ENCODE measurements at places on chromosomes 5 and 9.

DNA sequence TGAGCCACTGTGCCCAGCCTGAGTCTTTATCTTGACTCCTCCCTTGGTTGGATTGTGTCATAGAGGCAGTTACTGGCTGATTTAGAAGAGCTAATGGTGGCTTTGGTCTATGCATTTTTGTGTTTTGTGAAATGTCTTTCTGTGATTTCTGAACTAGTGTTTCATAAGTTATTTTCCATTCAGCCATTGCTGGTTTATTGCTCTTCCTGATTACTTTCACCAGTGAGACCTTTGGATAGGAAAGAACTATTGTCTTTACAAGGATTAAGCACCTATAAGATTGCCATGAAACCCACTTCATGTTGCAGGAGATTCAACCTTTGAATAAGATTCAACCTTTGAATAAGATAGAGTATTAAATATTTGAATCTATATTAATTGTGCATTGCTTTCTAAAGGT, 8.7 kb upstream of the HAPLN1 start:
- no peak overlapping the region for H3K4me3 ChIP-seq
- peaks cover 3% of the 10 kb centered on the region for H3K36me3 ChIP-seq
- no peak overlapping the region for H3K27ac ChIP-seq
- DNase-seq: no peak
- peaks cover 8% of the 10 kb centered on the region for H3K4me1 ChIP-seq

- H3K27me3 ChIP-seq: no peaks in the 10 kb centered on the region
- peaks cover 30% of the 10 kb centered on the region for H3K36me3 ChIP-seq
- H3K27ac ChIP-seq: no peak overlapping the region
- no peak for DNase-seq
- peaks cover 5% of the 10 kb centered on the region for H3K4me1 ChIP-seq
These were observed 44.1 kb downstream of the PJA2 start for GRCh38 chr5:109365653-109366052.

GRCh38 chr9:6920041-6920440, 162.3 kb downstream of the KDM4C start:
- H3K36me3 ChIP-seq: peaks cover 50% of the 10 kb centered on the region
- H3K27ac ChIP-seq: no peak overlapping the region
- no peak for DNase-seq
- no peak overlapping the region for H3K4me3 ChIP-seq
- no peaks in the 10 kb centered on the region for H3K27me3 ChIP-seq
- H3K4me1 ChIP-seq: peaks cover 66% of the 10 kb centered on the region

- no peaks in the 10 kb centered on the region for H3K4me1 ChIP-seq
- no peak overlapping the region for H3K27ac ChIP-seq
- no peak for DNase-seq
- H3K36me3 ChIP-seq: no peaks in the 10 kb centered on the region
- H3K4me3 ChIP-seq: no peak overlapping the region
- peaks cover 28% of the 10 kb centered on the region for H3K27me3 ChIP-seq
These were observed 101.1 kb downstream of the FGF18 start for GRCh38 chr5:171520300-171521174.

GRCh38 chr5:158451993-158452672, 593.2 kb upstream of the CLINT1 start:
- H3K27me3 ChIP-seq: peaks cover 5% of the 10 kb centered on the region
- no peak for DNase-seq
- no peaks in the 10 kb centered on the region for H3K36me3 ChIP-seq

DNA sequence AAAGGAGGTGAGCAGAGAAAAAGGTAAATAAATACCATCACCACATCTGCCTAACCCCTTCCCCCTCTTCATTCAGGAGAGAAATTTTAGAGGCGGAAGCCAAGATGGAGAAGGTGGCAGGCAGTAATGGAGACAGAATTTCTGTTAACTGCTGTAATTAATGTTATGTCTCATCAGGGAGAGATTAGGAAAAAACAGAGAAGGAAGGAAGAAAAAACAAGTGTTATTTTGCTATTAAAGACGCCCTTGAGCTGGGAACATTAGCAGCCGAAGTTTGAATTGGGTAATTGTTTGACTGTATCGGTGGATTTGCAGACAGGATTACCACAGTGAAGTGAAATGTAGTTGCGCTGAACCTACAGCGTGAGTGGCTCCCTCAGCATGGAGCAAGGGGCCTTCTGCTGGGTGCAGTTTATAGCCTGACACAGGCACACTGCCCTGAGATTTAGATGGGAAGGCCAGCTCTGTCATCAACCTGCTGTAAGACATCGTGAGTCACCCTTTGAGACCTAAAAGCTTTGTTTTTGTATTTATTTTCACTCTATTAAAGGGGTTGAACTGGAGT, 136.3 kb downstream of the ASTN2 start:
- H3K4me1 ChIP-seq: no peaks in the 10 kb centered on the region
- no peaks in the 10 kb centered on the region for H3K36me3 ChIP-seq
- H3K4me3 ChIP-seq: no peak overlapping the region
- no peak overlapping the region for H3K27ac ChIP-seq

DNA sequence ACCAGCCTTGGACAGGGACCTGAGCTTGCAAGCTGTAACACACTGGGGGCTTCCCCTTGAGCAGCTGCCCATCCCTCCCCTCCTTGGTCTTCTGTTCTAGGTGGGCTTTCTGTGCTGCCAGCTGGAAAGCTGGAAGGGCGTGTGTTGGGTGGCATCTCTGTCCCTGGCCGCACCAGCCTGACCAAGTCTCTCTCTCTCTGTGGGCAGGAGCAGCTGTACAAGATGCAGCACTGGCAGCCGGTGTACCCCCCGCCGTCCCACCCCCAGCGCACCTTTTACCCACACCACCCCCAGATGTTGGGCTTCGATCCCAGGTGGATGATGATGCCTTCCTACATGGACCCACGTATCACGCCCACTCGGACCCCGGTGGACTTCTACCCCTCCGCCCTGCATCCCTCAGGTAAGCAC, 32.1 kb upstream of the POMT1 start:
- no peak overlapping the region for H3K27ac ChIP-seq
- no peaks in the 10 kb centered on the region for H3K27me3 ChIP-seq
- no peak overlapping the region for H3K4me3 ChIP-seq
- H3K4me1 ChIP-seq: peaks cover 16% of the 10 kb centered on the region

GRCh38 chr9:90854637-90855175, 53.1 kb downstream of the SYK start:
- H3K4me1 ChIP-seq: peaks cover 38% of the 10 kb centered on the region
- H3K36me3 ChIP-seq: peaks cover 35% of the 10 kb centered on the region
- H3K27me3 ChIP-seq: no peaks in the 10 kb centered on the region
- DNase-seq: no peak
- no peak overlapping the region for H3K4me3 ChIP-seq

GRCh38 chr5:96242571-96242970, 190.5 kb downstream of the PCSK1 start:
- no peak overlapping the region for H3K27ac ChIP-seq
- H3K4me1 ChIP-seq: no peaks in the 10 kb centered on the region
- peaks cover 5% of the 10 kb centered on the region for H3K27me3 ChIP-seq
- H3K4me3 ChIP-seq: no peak overlapping the region

DNA sequence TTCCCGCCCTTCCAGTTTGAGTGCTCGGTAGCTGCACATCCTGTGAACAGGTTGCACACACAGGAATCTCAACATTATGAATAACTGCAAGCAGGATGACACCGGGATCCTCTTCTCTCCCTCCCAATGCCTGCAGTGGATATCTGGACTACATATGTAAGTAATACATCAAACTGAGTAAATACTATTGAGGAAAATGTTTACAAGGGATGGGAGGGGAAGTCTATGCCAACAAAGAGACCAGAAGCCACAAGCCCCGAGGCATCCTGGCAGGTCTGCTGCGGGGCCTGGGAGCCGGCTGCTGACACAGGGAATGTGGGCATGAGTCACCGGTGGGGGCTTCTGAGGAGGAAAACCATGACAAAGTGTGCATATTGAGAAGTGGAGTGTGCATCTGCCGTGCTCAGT, 8.6 kb upstream of the ANKRD33B start:
- peaks cover 80% of the 10 kb centered on the region for H3K4me1 ChIP-seq
- H3K27me3 ChIP-seq: no peaks in the 10 kb centered on the region
- no peaks in the 10 kb centered on the region for H3K36me3 ChIP-seq
- H3K27ac ChIP-seq: no peak overlapping the region
- no peak for DNase-seq

GRCh38 chr9:33676746-33677505, 118.4 kb upstream of the PRSS3 start:
- peaks cover 7% of the 10 kb centered on the region for H3K4me1 ChIP-seq
- DNase-seq: no peak
- H3K27me3 ChIP-seq: peaks cover 67% of the 10 kb centered on the region
- peak overlapping the region; percentile 88 for H3K4me3 ChIP-seq
- peak overlapping the region; percentile 33 for H3K27ac ChIP-seq

GRCh38 chr9:96020792-96021550, 145.5 kb downstream of the ERCC6L2 start:
- peaks cover 66% of the 10 kb centered on the region for H3K27me3 ChIP-seq
- H3K36me3 ChIP-seq: peaks cover 22% of the 10 kb centered on the region
- DNase-seq: peak; percentile 32
- H3K4me1 ChIP-seq: peaks cover 56% of the 10 kb centered on the region

- H3K4me1 ChIP-seq: peaks cover 28% of the 10 kb centered on the region
- no peak for DNase-seq
- peaks cover 77% of the 10 kb centered on the region for H3K27me3 ChIP-seq
- peak overlapping the region; percentile 85 for H3K4me3 ChIP-seq
- peaks cover 2% of the 10 kb centered on the region for H3K36me3 ChIP-seq
These were observed 19.3 kb downstream of the CDKN2A start for GRCh38 chr9:21974722-21975409.

DNA sequence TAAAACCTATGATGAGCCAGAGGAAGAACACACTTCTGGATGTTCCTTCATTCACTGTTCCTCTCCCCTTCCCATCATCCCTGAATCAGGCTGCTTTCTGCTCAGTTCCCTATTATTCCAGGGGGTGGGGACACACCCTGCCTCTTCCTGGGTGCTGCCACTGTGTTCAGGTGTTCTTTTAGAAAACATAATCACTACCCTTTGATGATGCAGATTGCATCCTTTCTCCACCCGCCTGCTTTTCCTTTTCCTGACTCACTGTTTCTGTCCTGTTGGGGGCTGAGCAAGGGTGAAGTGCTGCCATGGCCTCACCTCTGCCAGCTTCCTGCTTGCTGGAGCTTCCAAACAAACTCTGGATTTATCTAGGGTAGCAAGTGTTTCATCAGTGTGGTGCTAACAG, 331.9 kb upstream of the GRIA1 start:
- no peak for DNase-seq
- H3K27ac ChIP-seq: no peak overlapping the region
- no peaks in the 10 kb centered on the region for H3K4me1 ChIP-seq
- H3K4me3 ChIP-seq: no peak overlapping the region
- no peaks in the 10 kb centered on the region for H3K36me3 ChIP-seq

DNA sequence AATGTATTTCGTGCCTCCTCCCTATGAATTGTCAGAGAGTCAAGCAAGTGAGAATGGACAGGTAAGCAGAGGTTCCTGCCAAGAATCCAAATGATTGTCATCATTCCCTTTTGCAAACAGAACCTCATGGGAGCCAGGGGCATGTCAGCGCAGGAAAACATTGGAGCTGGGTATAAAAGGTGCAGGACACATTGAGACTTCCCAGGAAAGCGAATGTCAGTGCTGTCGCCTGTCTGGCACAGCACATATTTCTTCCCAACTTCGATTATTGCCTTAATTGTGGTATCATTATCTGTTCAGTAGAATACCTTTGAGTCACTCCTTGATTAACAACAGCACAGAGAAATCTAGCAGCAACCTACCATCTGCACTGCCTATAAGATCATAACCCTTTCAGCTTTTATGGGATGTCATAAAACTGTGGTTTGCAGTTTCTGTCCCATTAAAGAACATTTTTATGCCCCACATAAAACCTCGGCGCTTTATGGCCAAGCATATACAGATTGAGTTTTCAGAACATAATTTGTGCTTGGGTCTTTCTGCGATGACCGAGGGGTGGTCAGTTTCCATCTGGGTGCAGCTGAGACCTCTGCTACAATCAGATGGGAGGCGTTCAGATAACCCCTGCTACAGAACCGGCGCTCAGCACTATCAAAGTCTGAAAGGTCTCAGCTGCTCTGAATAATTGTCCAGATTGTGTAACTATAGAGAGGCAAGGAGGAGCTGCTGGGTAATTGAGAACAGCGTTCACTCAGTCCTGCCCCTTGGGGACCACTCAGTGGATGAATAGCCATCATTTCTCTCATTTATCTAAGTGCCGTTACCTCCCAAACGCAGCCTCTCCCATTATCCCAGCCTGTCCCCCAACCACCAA, 30.9 kb upstream of the WWC1 start:
- H3K36me3 ChIP-seq: no peaks in the 10 kb centered on the region
- no peak overlapping the region for H3K4me3 ChIP-seq
- no peaks in the 10 kb centered on the region for H3K27me3 ChIP-seq
- peaks cover 2% of the 10 kb centered on the region for H3K4me1 ChIP-seq
- DNase-seq: no peak
- H3K27ac ChIP-seq: no peak overlapping the region

DNA sequence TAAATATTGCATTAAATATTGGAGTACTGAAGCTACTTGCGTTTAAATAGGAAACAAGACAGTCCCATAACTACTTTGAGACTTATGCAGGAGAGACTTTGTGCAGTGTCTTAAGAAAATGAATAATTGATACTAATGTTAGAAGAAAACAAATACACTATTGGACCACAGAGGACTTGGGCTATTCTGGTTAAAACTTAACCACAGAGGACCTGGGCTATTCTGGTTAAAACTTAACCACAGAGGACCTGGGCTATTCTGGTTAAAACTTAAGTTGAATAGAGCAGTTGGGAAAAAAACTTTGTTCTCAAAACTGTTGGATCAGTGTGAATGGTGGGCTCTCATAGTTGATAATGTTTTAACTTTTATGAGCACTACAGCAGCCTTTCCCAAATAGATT, 141.7 kb downstream of the WDR70 start:
- no peak overlapping the region for H3K4me3 ChIP-seq
- no peaks in the 10 kb centered on the region for H3K4me1 ChIP-seq
- peaks cover 34% of the 10 kb centered on the region for H3K36me3 ChIP-seq
- no peak for DNase-seq
- no peaks in the 10 kb centered on the region for H3K27me3 ChIP-seq

- peak overlapping the region; percentile 14 for H3K27ac ChIP-seq
- peaks cover 53% of the 10 kb centered on the region for H3K4me1 ChIP-seq
- no peaks in the 10 kb centered on the region for H3K27me3 ChIP-seq
- peaks cover 3% of the 10 kb centered on the region for H3K36me3 ChIP-seq
- H3K4me3 ChIP-seq: no peak overlapping the region
These were observed 36.4 kb downstream of the PARP8 start for GRCh38 chr5:50702615-50703366.

DNA sequence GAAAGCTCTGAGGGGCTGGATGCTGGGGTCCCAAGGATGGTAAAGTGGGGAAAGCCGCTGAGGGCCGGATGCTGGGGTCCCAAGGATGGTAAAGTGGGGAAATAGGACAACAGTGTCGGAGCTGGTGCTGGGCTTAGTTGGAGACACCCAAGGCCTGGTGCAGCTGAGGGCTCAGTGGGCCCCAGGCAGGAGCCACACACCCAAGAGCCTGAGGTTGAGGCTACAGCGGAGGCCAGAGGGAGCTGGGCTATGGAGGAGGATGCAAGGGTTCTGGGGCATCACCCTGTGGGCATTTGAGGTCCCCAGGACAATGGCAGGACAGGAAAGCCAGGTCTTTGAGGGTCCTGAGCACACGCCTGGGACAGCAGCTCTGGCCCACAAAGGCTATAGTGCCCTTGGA, 19.1 kb upstream of the SLC9A3 start:
- peak overlapping the region; percentile 67 for H3K27ac ChIP-seq
- no peaks in the 10 kb centered on the region for H3K36me3 ChIP-seq
- H3K4me3 ChIP-seq: peak overlapping the region; percentile 12
- peaks cover 71% of the 10 kb centered on the region for H3K27me3 ChIP-seq

- H3K36me3 ChIP-seq: no peaks in the 10 kb centered on the region
- H3K27ac ChIP-seq: peak overlapping the region; percentile 31
- no peak for DNase-seq
- peak overlapping the region; percentile 17 for H3K4me3 ChIP-seq
These were observed 19.5 kb downstream of the BTNL9 start for GRCh38 chr5:181059297-181060230.

- peaks cover 3% of the 10 kb centered on the region for H3K27me3 ChIP-seq
- H3K27ac ChIP-seq: no peak overlapping the region
- peaks cover 16% of the 10 kb centered on the region for H3K4me1 ChIP-seq
- no peaks in the 10 kb centered on the region for H3K36me3 ChIP-seq
These were observed 12.8 kb upstream of the NRARP start for GRCh38 chr9:137314561-137315560.

Measured in stimulated activated naive B cell treated with anti-CD40 and anti-IgM and Interleukin-4, amounts not matched to agents 10 μg/mL and 1 μg/mL and 100 μg/mL, for 72 hours (primary cell).